Osteocyte (in vitro differentiated cells): ENCODE measurements at places on chromosomes 16 and 17. TPM values are rescaled to one million over a fixed set of nuclear protein-coding genes. Genes with fewer than 3 reads are reported as not detected.

GRCh38 chr16:65896448-65897153 lies 469.9 kb upstream of the CDH5 start:
- no peak for DNase-seq
- no peak overlapping the region for H3K27ac ChIP-seq
- no peaks in the 10 kb centered on the region for H3K36me3 ChIP-seq
- peaks cover 30% of the 10 kb centered on the region for H3K27me3 ChIP-seq

DNA sequence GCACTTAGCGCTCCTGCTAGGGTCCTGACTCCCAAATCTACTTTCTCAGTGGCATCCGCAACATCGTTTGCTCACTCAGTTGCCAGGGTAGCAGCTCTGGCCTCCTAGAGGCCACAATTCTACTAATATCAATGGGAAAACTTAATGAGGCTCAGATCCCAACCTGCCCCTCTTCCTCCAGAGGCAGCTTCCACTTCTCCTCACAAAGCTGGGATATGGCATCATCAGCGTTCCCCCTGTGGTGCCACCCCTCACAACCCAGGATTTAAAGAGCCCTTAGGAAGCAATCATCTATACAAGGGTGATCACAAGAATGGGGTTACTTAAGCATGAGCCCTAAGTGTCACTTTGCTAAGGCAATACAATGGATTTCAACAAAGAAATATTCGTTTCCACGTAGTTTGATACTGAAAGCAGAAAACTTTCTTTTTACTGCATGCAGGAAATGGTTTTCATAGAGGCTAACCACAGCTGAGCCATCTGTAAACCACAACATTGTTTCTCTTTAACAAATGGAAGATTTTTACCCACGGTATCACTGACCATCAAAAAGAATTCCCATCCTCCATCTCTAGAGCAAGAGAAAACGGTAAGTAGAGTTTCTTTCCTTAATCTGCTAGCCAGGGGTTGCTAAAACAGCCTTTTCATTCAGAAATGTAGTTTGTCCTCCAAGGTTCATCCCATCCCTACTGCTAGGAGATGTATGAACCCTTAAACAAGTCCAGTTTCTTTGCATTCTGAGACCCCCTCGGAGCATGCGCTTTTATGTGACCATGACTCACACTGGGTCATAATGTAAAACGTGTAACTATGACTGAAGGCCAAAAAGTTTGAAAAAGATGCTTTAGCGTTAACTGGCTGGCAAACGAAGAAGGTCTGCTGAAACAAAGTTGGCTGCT lies 68.3 kb upstream of the BCAR1 start:
- peak overlapping the region; percentile 96 for H3K27ac ChIP-seq
- peaks cover 58% of the 10 kb centered on the region for H3K4me1 ChIP-seq
- H3K27me3 ChIP-seq, result no peaks in the 10 kb centered on the region
- peak overlapping the region; percentile 61 for H3K4me3 ChIP-seq
- H3K36me3 ChIP-seq, result peaks cover 11% of the 10 kb centered on the region
- DNase-seq, result no peak

GRCh38 chr17:50816271-50816670 lies 19.1 kb upstream of the WFIKKN2 start:
- DNase-seq, result no peak
- peaks cover 5% of the 10 kb centered on the region for H3K4me1 ChIP-seq
- H3K27ac ChIP-seq, result no peak overlapping the region
- H3K4me3 ChIP-seq, result no peak overlapping the region

GRCh38 chr16:81730090-81731051 lies 48.7 kb upstream of the PLCG2 start:
- peak; percentile 91 for DNase-seq
- H3K4me1 ChIP-seq, result peaks cover 16% of the 10 kb centered on the region
- H3K36me3 ChIP-seq, result no peaks in the 10 kb centered on the region

- peak overlapping the region; percentile 85 for H3K27ac ChIP-seq
- H3K27me3 ChIP-seq, result no peaks in the 10 kb centered on the region
- DNase-seq, result no peak
- peaks cover 35% of the 10 kb centered on the region for H3K4me1 ChIP-seq
- peaks cover 20% of the 10 kb centered on the region for H3K36me3 ChIP-seq
- H3K4me3 ChIP-seq, result no peak overlapping the region
Measured at GRCh38 chr17:80890921-80891396, 100.7 kb upstream of the CHMP6 start.

- H3K4me3 ChIP-seq, result no peak overlapping the region
- no peak for DNase-seq
- no peaks in the 10 kb centered on the region for H3K27me3 ChIP-seq
- H3K36me3 ChIP-seq, result no peaks in the 10 kb centered on the region
- no peaks in the 10 kb centered on the region for H3K4me1 ChIP-seq
- H3K27ac ChIP-seq, result no peak overlapping the region
Measured at GRCh38 chr16:13313351-13313750, 412.0 kb downstream of the SHISA9 start.

DNA sequence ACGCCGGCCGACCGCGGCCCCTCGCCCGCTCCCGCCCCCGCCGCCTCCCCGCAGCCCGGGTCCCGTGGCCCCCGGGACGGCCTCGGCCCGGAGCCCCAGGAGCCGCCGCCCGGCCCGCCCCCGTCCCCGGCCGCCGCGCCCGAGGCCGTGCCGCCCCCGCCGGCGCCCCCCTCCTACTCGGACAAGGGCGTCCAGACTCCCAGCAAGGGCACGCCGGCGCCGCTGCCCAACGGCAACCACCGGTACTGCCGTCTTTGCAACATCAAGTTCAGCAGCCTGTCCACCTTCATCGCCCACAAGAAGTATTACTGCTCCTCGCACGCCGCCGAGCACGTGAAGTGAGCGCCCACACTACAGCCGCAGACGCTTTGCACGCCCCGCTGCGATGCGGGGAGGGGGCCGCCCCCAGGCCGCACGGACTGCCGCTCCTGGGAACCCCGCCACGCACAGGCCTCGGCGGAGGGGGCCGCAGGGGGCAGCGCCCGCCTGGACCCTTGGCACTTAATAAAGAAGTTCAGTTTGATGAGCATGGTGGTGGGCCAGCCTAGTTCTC lies 35.5 kb upstream of the ZC3H18 start:
- H3K4me1 ChIP-seq, result peaks cover 12% of the 10 kb centered on the region
- H3K4me3 ChIP-seq, result peak overlapping the region; percentile 73

- H3K4me3 ChIP-seq, result peak overlapping the region; percentile 69
- no peaks in the 10 kb centered on the region for H3K36me3 ChIP-seq
- H3K27me3 ChIP-seq, result peaks cover 23% of the 10 kb centered on the region
- DNase-seq, result no peak
Measured at GRCh38 chr17:79793924-79794304, 3.0 kb downstream of the CBX8 start.

GRCh38 chr16:82004601-82005000 lies 6.7 kb downstream of the SDR42E1 start:
- no peaks in the 10 kb centered on the region for H3K36me3 ChIP-seq
- no peaks in the 10 kb centered on the region for H3K4me1 ChIP-seq
- DNase-seq, result no peak
- H3K27ac ChIP-seq, result no peak overlapping the region
- peaks cover 18% of the 10 kb centered on the region for H3K27me3 ChIP-seq

GRCh38 chr16:12321311-12321842 lies 344.8 kb downstream of the SNX29 start:
- no peak overlapping the region for H3K4me3 ChIP-seq
- no peaks in the 10 kb centered on the region for H3K27me3 ChIP-seq
- DNase-seq, result no peak
- H3K4me1 ChIP-seq, result peaks cover 16% of the 10 kb centered on the region

- H3K4me1 ChIP-seq, result peaks cover 44% of the 10 kb centered on the region
- H3K27ac ChIP-seq, result no peak overlapping the region
- DNase-seq, result no peak
- no peak overlapping the region for H3K4me3 ChIP-seq
- no peaks in the 10 kb centered on the region for H3K36me3 ChIP-seq
- no peaks in the 10 kb centered on the region for H3K27me3 ChIP-seq
Measured at GRCh38 chr17:43534909-43535308, 11.2 kb downstream of the ETV4 start.

DNA sequence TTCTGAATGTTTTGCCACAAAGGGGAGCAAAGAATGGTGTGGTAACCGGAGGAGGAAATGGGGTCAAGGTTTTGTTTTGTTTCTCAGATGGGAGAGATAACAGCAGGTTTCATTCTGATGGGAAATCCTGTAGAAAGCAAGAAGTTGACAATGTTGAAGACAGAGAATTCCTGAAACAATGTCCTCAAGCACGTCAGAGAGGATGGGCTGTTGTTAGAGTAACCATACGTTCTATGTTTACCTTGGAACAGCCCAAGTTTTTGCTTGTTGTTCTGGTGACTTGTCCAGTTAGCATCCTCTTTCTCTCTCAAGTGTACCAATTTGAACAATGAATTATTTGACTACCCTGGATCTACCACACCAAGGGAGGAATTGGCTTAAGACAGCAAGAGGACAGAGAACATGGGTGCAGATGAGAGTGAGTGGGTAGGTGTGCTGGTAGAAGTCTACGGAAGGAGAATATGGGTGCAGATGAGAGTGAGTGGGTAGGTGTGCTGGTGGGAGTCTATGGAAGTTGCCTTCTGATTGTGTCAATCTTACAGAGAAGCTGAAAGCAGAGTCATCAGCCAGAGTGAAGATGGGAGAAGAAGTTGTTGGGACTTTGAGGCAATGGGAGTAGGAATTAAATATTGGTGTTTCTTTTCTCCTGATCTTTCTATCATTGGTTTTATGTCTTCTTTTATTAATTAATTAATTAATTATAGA lies 14.8 kb upstream of the NSRP1 start:
- DNase-seq, result no peak
- no peak overlapping the region for H3K27ac ChIP-seq
- H3K27me3 ChIP-seq, result peaks cover 6% of the 10 kb centered on the region
- H3K4me3 ChIP-seq, result no peak overlapping the region
- peaks cover 8% of the 10 kb centered on the region for H3K4me1 ChIP-seq

DNA sequence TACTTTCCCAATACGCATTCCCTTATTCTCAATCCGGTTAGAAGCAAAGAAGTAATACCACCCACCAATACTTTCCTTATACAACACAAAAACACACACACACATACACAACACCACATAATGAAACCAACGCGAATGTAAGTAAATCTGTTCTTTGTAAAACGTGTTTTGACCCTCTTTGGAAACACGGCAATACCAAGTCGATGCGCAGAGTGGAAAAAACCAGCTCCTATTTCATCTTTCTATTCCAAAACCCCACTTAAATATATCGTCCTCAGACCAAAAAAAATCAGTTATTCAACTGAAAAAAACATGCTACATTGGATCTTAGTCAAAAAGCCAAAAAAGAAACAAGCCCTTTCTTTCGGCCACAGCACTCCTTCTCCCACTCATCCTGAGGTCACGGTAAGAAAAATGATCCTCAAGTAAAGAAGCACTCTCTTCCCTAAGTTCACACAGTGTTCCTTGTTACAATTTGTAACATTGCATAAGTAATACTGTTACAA lies 31.0 kb upstream of the ARL4D start:
- no peaks in the 10 kb centered on the region for H3K36me3 ChIP-seq
- H3K4me1 ChIP-seq, result peaks cover 16% of the 10 kb centered on the region
- peak overlapping the region; percentile 63 for H3K4me3 ChIP-seq
- H3K27me3 ChIP-seq, result no peaks in the 10 kb centered on the region

DNA sequence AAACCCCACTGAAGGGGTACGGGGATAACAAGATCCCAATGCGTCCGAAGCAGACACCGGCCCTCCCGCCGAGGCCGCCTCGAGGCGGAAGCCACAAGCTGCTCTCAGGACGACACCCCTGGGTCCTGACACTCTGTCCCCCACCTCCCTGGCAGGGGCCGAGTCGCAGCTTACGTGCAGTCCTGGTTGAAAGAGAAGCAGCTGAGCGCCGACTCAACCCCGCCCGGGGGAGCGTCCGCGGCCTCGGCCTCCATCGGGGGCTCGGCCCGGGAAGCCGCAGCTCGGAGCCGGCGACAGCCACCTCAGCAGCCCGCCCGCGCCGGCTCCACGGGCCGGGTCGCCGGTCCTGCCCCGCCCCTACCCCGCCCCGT lies at the start of gene WIPI1:
Gene WIPI1, minus strand, starts transcription at position 329 of the 371 bp plus-strand sequence. Its CDS starts 75 bp downstream, at position 254.
- peak within 1 kb of the TSS; percentile 99 for H3K4me3 ChIP-seq
- H3K4me1 ChIP-seq, result peaks cover 35% of the 10 kb centered on the region
- peaks cover 7% of the 10 kb centered on the region for H3K36me3 ChIP-seq
- H3K27me3 ChIP-seq, result peaks cover 8% of the 10 kb centered on the region

- H3K36me3 ChIP-seq, result no peaks in the 10 kb centered on the region
- H3K4me1 ChIP-seq, result no peaks in the 10 kb centered on the region
- DNase-seq, result no peak
- H3K27ac ChIP-seq, result no peak overlapping the region
- peaks cover 4% of the 10 kb centered on the region for H3K27me3 ChIP-seq
- no peak overlapping the region for H3K4me3 ChIP-seq
Measured at GRCh38 chr16:80862160-80862705, 57.8 kb upstream of the CDYL2 start.

Gene GAS2L2
- total RNA-seq, result not detected in 2 replicates

Gene FAM117A
- total RNA-seq, result 2.7 TPM in 2 replicates

Gene LYZL6
- total RNA-seq, result not detected in 2 replicates

Gene HSF5
- not detected in 2 replicates for total RNA-seq

Gene TNFSF13
- 1.3 and 1.5 TPM in 2 replicates for total RNA-seq

Gene SLC4A1
- total RNA-seq, result not detected in 2 replicates
